Right renal cortex interstitium (tissue), 3 donors: ENCODE measurements at places on chromosomes 12 and 14. TPM values are rescaled to one million over a fixed set of nuclear protein-coding genes. Genes with fewer than 3 reads are reported as not detected.

DNA sequence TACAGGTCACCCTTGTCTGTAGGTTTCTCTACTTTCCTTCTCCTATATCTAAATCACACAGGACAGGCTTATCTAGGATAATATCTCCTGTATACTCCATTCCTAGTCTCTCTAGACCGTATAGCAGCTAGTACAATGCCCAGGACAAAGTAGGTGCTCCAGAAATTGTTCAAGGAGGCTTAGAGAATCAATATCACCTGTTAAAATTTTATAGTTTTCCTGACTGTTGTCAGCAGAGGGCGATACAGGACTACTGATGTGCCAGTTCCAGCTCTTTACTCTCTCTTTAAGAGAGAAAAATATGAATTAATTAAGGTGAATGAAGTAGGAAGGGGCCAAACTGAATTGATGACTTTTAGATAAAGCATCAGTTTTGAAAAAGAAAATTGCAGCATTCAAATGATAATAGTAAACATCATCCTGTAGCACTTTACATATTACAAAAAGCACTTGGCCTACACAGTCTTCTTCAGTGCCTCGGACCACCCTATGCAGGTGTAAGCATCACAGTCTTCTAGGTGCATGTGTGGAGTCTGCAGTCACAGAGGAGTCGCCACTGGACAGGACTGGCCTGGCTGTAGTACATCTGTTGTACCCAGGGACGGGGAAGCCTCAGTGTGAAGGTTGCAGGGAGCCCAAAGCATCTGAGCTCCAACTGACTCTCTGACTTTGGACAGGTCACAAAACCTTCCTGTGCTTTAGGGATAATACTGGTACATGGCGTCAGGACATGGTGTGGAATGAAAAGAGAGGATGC lies 61.9 kb upstream of the MAX start:
- no peak for DNase-seq

DNA sequence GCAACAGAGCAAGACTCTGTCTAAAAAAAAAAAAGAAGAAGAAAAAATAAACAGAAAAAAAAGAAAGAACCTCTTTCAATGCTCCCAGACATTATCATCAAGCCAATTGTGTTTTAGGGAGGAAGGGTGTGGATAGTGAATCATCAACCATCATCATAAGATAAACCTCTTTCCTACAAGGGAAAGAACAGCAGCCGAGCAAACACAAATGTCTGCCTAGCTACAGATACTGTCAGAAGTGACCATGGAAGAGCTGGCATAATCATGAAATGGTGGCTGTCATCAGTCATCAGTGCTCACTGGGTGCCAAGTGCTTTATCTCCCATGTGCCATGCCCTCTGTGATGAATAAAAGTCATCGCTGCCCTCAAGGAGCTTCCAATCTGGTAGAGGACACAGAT lies 46.6 kb downstream of the SLC17A8 start:
- no peak for DNase-seq

GRCh38 chr12:127562816-127563215 lies 704.2 kb upstream of the TMEM132C start:
- no peak for DNase-seq

DNA sequence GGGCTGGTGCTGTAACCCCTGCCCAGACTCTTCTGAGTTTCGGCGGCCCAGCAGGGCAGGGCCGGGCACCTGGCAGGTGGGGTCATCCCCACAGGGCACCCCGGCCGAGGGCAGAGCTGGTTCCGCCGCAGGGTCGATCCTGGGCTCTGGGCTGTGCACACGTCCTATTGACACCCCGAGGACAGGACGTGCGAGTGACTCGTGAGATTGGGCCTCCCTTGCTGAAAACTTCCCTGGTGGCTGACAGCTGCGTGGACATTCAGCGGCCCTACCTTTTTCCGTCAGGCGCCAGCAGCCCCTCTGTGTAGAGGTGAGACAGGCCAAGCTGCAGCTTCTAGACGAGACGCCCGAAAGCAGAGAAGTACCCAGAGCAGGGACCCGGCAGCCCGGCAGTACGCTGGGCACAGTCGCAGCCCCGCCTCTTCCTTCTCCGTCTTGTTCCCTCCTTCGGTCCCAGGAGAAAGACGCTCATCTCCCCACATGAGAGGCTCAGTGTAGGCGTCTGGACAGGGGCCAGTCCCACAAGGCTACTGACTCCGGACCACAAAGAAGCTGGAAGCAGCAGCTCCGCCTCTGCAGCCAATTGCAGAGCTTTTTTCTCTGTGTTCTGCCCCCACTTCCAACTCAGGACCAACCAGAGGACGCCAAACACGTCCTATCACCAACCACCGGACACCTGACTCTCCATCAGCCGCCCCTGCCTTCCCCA lies at the start of gene LRCOL1:
Gene LRCOL1, minus strand, starts transcription at position 532 of the 709 bp plus-strand sequence. CDS start 4,331 bp downstream, outside the sequence.
- no peak for DNase-seq

DNA sequence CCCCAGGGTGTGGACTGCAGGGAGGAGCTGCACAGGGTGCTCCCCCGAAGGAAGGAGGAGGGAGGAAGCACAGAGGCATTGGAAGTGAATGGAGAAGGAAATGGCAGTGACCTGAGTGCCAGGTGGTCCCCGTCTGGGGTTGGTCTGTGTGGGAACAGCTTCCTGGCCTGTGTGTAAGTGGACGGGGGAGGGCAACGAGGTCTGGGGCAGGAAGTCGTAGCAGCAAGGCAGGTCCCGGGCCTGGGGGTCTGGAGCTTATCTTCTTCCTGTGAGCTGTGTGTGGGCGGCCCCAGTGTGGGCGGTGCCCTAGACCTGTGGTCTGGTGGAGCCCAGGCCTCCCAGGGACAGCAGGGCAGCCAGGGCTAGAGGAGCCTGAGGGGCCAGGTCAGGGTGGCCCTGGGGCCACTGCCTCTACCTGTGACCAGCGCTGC lies 382.1 kb downstream of the TMEM121 start:
- no peak for DNase-seq

DNA sequence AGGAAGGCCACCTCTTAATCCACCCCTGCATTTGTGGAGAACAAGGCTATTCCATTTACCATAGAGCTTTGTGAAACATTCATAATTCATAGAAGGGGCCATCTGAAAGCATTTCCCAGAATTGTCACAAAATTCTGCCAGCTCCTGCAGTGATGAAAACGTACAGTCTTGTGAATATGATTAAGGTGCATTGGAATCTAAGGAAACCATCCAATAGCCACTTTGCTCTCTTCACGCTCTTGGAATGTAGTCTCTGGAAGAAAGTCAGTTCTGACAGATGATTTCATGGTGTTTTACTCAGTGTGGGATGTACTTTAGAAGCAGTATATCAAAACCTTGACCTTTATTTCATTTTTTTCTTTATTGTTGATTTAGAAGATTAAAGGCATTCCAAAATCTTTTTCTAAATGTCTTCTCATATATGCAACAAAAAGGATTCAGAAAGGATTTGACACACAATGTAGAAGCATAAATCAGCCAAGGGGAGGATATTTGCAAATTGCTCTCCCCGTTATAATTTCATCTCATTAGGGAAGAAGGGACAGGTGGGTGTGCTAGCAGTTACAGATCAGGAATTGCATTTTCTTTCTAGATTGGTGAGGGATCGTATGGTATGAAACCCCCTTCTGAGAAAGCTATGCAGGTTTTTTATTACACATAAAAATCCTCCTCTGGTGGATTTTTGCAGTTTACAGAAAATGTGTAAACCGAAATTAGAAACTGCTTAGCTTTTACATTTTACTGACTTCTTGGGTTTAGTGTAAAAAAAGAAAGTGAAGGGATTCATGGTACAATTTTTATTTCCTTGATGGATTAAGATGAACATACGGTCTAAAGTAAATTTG lies 390.2 kb downstream of the LRIG3 start:
- no peak for DNase-seq

Gene RHEBL1
- 1.8 TPM for polyA plus RNA-seq

DNA sequence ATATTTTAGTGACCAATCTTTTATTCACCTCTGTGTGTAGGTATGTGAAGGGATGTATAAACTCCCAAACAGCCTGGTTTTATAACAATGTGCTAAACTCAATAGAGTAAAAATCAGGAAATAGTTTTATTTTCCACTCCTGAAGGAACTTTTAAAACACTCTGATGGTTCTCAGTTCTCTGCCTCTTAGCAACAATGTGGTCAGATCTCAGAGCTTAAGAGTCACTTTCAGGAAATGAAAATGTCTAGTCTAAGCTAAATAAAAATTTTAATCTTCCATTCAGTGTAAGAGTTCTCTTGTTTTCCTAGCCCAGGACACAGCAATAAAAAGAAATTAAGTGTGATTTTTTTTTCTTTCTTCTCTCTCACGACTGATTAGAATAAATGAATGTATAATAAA lies 718.0 kb downstream of the C12orf50 start:
- no peak for DNase-seq

- no peak for DNase-seq
These were observed 340.7 kb downstream of the SLC16A7 start for GRCh38 chr12:59936534-59936933.

GRCh38 chr14:28760431-28760996 lies 6.1 kb upstream of the FOXG1 start:
- no peak for DNase-seq

DNA sequence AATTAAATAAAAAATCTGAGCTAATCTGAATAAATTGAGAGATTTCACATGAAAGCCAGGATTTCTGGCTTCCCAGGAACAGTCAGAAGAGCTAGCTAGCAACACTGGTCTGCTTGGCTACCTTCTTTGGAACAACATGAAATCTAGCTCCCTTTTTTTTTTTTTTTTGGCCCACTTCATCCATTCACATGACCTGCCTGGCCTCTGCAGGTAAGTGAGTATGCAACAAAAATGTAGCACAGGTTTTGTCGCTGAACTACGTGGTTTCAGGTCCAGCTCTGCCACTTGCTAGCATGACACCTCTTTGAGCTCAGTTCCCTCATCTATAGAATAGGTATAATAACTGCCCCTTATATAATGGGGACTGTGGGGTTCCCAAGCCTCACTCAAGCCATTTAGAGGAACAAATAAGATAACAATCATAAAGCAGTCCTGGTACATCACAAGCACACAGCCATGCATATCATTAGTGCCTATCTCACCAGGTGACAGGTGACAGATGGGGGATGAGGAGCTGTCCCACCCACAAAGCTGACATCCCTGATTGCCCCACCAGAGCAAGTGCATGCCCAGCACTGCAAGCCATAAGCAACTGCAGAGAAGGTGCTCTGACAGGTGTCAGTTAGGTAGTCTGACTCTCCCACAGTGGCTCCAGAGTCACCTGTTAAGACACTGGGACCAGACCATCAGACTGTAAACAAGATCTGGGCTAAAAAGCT lies 25.6 kb downstream of the PXN start:
- no peak for DNase-seq

Gene SMOC1
- polyA plus RNA-seq = 2.0 TPM

DNA sequence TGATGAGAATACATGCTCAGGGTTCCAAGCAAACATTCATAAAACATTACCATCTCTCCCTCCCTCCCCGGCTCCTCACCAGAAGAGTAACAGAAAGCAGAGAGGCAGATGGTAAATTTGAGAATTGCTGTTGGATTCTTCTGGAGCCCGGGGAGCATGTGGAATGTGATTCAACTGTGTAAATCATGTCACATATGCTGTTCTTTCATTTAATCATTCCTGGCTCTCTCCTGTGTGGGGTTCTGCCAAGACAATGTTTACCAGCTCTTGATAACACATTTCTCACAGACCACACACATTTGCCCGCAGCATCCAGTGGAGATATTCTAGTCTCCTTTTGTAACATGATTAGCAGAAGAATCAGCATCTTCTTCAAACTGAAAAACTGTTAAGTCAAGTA lies 23.4 kb upstream of the NR2C1 start:
- no peak for DNase-seq

GRCh38 chr12:99253068-99253467 lies 394.5 kb upstream of the GARIN6 start:
- no peak for DNase-seq

- no peak for DNase-seq
These were observed 413.6 kb downstream of the TMEM121 start for GRCh38 chr14:105939810-105940508.
